Hindlimb muscle (tissue), 1 donor: ENCODE measurements at places on chromosomes 13 and 19. TPM values are rescaled to one million over a fixed set of nuclear protein-coding genes. Genes with fewer than 3 reads are reported as not detected.

GRCh38 chr19:756821-757688 lies 6.1 kb downstream of the MISP start:
- no peak for DNase-seq

DNA sequence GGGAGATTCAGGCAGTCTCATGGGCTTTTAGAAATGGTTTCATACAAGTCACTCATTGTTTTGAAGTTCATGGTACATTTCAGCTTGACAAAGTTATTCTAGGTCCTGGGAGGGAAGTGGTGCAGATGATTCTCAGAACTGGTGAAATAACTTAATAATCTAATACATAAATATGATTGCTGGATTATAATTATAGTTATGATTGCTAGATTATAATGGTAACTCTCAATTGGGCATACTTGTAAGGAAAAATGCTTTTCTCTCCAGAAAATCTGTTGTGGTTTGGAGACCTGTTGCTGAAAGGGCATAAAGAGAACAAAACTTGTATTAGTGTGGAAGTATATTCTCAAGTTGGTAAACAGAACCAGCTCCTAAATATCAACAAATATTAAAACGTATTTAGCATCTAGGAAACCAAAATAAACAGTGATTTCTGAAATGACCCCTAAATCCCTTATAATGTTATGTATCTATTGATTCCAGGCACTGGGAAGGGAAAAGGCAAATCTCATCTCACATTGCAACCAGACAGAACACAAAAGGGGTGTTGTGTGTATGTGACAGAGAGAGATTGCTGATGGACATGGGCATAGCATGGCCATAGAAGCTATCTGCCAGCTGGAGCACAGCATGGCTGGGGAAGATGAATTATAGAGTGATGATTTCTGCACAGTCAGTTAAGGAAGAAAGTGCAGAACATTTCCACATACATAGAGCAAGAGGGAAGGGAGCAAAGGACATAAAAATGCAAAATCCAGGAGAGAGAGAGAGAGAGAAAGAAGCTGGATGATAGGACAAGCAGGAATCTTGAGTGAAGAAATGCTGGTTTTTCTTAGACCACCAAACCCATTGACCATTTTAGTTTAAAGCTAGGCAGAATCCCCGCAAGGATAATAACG lies 87.1 kb upstream of the FRY start:
- no peak for DNase-seq

GRCh38 chr13:67298297-67298696 lies 68.2 kb upstream of the PCDH9 start:
- DNase-seq = no peak

- DNase-seq = no peak
Measured at GRCh38 chr13:80716610-80717081, 375.7 kb upstream of the SPRY2 start.

DNA sequence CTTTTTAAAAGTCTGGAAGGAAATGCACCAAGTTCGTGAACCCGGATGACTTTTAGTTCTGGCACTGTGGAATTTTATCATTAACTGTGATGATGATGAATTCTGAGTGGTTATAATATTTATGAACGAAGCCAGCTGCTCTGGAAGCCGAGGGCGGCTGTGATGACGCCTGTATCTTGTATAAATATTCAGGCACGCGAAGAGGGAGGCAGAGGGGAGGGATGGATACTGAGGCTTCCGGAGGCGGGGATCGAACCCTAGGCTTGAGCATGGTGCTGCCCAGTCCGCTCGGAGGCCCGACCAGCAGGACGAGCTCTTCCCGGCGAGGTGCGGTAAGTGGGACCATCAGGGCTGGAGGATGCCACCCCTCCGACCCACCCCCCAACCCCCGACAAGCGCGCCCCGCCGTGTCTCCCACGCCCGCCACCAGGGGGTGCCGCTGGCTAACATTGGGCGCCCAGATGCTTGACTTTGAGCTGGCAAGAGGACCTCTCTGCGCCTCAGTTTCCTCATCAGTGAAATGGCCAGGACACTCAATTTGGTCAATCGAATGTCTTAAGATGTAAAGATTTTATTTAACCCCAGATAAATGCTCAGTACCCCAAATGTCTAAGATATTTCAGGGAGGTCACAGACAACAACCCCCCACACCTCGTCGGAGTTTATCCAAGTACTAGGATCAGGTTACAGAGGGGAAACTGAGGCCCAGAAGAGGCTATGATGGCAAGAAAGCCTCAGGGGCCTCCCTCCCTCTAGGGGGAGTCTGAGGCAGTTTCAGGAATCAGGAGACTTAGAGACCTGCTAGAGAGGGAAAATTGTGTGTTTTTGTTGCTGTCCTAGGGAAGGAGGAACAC lies 4.5 kb upstream of the RAB3A start:
- DNase-seq = no peak

GRCh38 chr19:48252609-48253008 lies 3.1 kb downstream of the CARD8 start:
- no peak for DNase-seq

GRCh38 chr13:102020611-102021216 lies 381.1 kb downstream of the FGF14 start:
- no peak for DNase-seq

DNA sequence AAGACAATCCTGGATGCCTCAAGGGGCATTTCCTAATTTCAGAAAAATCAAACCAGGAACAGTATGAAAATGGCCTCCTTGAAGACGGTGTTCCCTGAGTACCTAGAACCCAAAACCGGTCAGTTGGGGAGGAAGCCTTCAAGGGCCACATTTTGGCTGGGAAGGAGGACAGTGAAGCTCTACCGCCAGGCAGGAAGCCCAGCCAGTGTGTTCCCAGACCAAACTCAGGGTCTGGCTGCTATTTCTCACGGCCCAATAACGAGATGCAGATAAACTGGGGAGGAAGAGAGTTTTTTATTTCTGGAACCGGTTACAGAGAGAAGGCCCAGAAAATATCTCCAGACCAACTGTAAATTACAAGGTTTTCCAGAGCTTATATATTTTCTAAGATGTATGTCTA lies 24.3 kb upstream of the CEACAM21 start:
- no peak for DNase-seq

DNA sequence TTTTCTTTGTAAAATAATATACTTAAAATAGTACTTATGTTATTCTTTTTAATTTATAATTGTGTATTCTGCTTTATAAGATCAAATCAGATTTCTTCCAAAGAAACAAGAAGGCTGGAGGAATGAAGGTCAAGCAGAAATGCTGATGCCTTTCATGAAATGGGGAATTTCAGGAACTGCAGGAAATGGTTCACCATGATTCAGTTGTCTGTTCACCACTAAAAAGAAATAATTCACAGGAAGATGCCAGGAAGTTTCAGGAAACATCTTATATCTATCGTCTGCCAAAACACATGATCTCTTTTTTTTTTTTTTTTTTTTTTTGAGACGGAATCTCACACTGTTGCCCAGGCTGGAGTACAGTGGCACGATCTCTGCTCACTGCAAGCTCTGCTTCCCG lies 15.7 kb upstream of the SCEL start:
- no peak for DNase-seq

DNA sequence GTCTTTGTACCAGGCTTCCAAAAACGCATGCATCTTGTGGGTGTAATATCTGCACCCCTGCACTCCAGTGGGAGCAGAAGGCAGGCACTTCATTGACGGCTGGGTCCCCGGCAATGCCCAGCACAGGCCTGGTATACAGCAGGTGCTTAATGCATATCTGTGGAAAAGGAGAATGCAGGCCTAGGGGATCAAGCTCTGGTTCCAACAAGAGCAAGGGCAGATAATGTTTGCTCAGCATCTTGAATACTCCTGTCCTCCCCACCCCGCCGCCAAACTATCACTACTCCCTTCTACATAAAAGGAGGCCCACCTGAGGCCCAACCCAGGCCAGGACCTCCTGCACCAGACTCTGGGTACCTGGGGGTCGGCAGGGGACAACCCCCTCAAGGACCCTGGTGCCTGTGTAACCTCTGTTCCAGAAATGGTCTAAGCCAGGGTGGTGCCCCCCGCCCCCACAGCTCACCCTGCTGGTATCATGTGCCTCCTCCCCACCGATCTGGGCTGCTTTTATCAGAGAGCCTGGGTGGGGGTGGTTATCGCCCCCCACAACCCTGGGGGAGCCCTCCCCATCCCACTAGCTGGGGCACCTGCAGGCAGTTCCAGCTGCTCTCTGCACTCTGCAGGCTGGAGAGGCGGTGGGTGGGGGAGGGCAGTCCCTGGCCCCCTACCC lies 4.8 kb downstream of the KLF16 start:
- no peak for DNase-seq

DNA sequence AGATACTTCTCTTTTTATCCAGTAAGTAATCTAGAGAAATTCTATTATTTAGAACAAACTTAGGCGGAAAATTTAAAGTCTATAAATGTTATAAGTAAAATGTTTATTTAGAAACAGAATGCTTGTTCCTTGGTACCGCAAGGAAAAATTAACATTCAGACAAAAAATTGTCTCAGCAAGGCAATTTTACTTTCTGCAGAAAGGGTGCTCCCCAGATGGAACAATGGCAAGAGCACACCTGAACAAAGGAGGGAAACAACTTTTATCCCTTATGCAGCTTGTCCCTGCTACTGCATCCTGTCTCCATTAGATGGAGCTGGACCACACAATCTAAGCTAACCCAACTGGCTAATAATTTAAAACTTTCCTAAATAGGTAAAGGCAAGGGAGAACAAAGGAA lies 6.5 kb upstream of the ZNF708 start:
- DNase-seq = no peak

Gene PSPN
- 0.80 TPM for polyA plus RNA-seq

- DNase-seq = no peak
Measured at GRCh38 chr19:17869114-17869608, 2.6 kb upstream of the SLC5A5 start.

GRCh38 chr19:38666663-38667511 lies 19.4 kb downstream of the ACTN4 start:
- peak; percentile 69 for DNase-seq

Gene ZNF135
- 13.8 TPM for polyA plus RNA-seq

DNA sequence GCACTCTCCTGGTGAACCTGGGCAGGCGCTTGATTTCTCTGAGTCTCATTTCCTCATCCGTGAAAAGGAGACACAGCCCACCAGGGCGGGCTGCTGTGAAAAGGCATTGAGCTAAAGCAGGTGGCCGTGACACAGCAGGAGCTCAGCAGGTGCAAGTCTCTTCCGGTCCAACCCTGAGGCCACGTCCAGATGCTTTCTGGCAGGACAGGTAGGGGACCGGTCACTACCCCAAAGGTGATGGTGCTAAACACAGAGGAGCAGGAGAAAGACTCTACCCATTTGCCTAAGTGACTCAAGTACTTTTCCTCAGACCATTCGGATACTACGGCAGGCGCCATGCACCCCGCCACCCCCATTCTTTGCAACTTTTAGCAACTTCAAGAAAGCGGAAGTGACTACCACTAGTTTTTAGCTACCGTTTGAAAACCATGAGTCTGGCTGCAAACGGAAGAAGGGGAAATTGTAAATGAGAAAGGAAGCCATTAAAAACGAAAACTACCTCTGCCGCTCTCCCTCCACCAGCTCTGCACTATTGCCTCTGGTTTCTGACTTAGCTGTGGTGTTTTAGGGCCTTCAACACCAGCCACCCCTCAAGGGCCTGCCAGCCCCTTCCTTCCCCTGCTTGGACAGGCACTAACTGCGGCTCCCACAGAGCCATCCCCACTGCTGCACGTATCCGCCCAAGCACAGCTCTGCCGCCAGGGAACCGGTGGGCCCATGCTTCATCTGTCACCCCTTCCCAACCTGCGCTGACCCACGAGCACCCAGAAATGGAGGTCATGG lies 4.8 kb downstream of the PPP6R1 start:
- DNase-seq = no peak

Gene SERTAD3
- 47.9 TPM for polyA plus RNA-seq

- DNase-seq = no peak
Measured at GRCh38 chr13:100976993-100977392, 302.4 kb upstream of the TMTC4 start.

Gene FXYD1
- 281 TPM for polyA plus RNA-seq

DNA sequence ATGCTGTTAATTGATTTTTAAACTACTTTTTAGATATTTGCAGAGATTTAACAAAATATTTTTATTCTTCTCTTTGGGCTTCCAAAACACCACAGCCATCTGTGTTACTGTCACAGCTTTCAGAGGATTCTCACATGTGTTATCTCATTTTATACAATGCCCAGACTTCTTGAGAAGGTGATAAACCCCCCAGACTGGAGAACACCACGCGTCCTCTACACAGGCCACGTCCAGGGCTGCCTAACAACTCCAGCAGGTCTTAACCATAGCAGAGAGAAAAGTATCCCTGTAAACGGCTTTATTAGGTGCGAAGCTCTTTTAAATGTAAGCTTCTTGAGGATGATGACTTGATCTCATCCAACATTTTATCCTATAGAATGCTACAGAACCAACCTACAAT lies 2.0 kb downstream of the GPR183 start:
- no peak for DNase-seq

DNA sequence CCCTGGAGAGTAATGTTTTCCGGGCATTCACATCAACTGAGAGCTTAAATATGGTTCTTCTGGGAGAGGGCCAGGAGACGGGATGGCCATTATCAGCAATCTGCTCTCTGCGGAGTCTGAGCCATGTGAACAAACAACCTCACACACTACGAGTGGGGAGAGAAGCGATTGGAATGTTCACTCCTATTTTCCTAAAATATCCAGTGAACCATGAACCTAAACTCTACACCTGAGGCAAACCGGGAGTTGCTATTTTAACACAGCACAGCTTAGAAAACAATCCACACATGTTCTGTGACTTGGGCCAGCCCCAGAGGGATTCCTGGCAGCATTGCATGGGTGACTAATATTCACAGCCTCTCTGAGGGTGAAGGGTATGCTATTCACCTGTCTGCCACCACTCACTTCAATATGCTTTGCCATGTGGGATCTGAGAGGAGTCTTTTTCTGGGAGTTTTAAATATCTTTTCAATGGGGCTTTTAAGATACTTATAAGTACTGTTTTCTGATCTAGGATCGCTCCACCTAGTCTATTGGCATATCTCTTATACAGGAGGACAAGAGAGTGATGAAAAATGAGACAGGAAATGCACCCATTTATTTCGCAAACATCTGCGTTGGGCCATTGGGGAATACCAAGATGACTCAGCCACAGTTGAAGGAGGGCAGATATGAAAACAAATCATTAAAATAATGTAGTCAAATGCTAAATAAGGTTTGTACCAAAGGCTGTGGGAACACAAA lies 72.6 kb upstream of the SERP2 start:
- no peak for DNase-seq

Gene SMIM7
- polyA plus RNA-seq = 52.2 TPM

DNA sequence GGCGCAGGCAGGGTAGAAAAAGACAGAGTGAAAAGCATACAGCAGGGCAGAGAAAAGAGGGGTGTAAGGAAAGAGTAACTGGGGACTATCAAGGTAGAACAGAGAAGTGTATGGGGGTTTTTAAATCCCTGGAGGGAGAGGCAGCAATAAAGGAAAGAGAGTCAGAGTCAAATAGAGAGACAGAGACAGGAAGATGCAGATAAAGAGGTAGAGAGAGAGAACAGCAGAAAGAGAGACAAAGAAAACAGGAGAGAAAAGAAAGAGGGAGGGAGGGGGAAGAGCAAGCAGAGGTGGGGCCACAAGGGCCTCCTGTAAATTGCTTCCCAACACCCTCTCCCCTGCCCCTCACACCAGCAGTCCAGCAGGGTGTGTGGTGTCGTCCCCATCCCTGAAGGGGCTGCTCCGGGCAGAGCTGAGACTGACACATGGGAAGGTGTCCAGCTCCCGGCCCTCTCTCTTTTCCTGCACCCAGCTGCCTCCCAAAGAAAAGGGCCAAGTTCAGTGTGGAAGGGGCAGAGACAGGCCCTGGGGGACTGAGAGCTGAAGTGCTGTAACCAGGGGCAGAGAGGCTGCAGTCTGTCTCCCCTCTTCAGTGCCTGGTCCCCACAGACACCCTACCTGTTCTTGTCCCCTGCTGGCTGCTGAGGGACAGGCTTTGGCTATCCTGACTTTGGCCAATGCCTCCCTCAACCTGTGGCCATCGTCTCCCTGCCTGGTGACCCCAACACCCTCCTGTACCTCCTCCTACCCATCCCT lies 17.4 kb upstream of the POU2F2 start:
- no peak for DNase-seq
